ENCODE measurements at places on chromosomes 1 and 21.

DNA sequence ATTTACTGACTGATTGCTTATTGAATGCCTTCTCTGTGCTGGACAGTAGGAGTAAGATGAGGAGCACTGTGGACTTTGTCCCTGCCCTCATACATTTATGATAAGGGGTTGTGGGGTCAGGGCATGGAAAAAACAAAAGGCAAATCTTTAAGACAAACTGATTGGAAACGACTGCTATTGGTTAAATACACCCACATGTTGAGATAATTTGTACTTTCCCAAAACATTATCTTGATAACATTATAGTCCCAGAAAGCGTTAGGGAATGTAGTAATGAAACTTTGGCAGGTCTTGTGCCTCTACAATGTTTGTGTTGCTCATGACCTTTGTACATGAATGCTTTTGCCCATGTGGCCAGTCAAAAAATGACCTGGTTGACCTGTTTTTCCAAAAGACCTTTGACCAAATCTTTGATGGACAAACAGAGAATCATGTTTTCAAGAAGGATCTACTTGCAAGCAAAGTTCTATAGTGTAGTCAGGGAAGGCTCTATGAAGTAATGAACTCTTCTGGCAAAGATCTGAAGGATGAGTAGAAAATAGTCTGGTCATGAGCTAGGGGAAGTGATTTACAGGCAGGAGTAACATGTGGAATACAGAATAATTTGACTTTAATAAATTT is 50.9 kb downstream of the LEPR start:
- no peak for DNase-seq

DNA sequence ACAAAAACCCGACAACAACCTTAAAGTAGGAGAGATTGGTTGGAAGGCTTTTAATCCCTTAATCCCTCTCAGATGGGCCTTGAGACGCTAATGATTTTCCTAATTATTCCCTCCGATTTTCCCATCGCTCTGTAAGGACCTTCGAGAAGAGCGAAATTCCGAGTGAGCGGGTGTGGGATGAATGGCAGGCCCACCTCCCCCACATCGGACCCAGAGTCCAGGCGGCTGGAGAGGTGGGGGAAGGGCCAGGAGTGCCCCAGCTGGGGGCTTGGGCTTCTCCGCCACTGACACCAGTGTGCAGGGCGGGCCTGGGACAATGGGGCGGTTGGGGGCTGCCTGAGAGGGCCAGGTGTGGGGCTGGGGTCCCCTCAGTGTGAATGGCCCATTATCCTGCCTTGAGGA is 23.4 kb downstream of the RHBG start:
- DNase-seq: no peak

DNA sequence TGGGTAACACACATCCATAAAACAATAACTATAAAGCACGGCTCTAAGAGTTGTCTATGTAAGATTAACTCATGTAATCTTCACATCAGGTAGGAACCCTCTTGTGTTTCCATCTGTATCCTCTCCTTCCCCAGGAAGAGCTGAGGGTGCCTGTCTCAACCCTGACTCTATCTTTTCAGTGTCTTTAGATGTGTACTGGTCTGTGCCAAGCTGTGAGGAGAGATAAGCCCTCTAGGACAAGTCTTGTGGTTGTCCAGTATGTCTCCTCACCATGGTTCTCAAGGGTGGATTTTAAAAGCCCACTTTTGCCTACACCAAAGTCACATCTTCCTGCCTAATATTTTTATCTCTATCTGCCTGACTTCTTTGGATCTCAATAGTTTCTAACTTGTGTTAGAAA is 300.1 kb downstream of the KCNT2 start:
- no peak for DNase-seq

- no peak for DNase-seq
Observed at GRCh38 chr1:191022856-191023255, 545.2 kb upstream of the BRINP3 start.

DNA sequence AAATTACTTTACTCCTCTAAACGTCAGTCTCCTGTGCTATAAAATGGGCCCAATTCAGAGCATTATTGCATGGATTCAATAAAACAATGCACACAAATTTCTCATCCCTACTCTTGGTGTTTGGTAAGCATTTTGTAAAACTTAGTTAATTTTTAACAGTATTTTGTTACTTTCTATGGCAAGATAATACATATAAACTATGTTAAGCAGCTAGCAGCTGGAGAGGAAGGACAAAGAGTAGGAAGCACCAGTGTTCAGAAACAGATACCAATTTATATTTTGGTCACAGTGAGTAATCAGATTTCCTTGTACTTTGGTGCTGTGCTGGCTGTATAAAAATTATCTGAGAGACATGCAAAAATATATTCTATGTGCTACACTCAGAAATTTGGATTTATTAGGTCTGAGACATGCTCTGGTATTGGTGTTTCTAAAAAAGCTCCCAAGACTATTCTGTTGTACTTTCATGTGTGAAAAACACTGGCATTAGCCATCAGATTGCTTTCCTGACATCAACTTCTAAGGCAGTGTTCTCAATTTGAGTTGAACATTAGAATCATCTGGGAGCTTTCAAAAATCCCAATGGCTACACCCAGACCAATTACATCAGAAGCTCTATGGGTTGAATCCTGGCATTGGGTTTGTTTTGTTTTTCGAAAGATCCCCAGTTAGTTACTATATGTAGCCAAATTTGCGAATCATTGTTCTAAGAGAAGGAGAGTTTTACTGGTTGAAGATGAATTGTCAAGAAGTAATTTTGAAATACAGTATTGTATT is 100.3 kb upstream of the C1orf87 start:
- no peak for DNase-seq

GRCh38 chr1:178564086-178564782 is 51.3 kb downstream of the TEX35 start:
- no peak for DNase-seq

All from fibroblast of villous mesenchyme (primary cell).